NCI-H1105 treated with DMSO at 0.1 percent for 48 hours (cell line): ENCODE measurements at places on chromosomes 13 and 19.

- no peak for DNase-seq
These were observed 257.5 kb downstream of the MZT1 start for GRCh38 chr13:72469906-72470305.

- no peak for DNase-seq
These were observed 94.6 kb downstream of the KL start for GRCh38 chr13:33110713-33111413.

- DNase-seq: no peak
These were observed 22.9 kb downstream of the GARRE1 start for GRCh38 chr19:34277244-34277643.

GRCh38 chr13:31875134-31875533 is 135.8 kb downstream of the RXFP2 start:
- no peak for DNase-seq

GRCh38 chr19:39325778-39326665 is 5.4 kb upstream of the LRFN1 start:
- DNase-seq: no peak

GRCh38 chr13:40530961-40531360 is 135.5 kb downstream of the FOXO1 start:
- DNase-seq: no peak

- peak; percentile 81 for DNase-seq
These were observed 31.2 kb downstream of the GADD45B start for GRCh38 chr19:2507109-2507508.

- DNase-seq: peak; percentile 47
These were observed 4.8 kb downstream of the ISYNA1 start for GRCh38 chr19:18433015-18433691.

DNA sequence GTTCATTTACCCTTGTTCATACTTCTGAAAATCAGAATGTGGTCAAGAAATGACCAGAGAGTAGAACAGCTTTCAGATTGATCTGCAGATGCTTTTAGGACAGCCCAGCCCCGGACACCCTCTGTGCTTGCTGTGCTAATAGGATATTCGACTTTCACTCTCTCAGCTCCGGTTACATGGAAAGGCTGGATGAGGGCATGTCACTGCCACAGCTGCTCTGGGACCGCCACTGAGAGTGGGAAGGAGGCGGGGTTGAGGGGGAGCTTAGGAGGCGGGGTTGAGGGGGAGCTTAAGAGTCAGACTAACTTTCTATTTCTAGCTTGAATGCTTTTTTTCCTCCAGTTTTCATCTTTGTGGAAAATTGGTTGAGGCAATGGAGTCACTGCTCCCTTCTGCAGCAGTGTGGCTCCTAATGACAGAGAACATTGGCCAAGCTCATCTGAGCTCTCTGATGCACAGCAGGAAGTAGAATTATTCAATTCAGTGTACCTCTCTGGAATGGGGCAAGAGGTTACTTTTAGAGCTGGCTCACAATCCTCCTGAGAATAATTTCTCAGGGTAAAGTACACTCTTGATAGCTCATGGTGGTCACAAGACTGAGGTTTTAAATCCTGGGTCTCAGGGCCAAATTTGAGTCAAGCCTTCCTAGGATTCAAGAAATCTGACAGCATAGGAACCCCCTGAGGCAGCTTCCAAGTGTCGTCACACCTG is 74.6 kb upstream of the NPAS1 start:
- no peak for DNase-seq

DNA sequence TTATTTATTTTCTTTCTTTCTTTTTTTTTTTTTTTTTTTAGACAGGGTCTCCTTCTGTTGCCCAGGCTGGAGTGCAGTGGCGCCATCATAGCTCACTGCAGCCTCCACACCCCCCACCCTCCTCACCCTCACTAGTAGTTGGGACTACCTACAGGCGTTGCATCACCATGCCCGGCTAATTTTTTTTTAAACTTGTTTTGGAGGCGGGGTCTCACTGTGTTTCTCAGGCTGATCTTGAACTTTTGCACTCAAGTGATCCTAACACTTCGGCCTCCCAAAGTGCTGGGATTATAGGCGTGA is 33.6 kb downstream of the GJA3 start:
- no peak for DNase-seq

DNA sequence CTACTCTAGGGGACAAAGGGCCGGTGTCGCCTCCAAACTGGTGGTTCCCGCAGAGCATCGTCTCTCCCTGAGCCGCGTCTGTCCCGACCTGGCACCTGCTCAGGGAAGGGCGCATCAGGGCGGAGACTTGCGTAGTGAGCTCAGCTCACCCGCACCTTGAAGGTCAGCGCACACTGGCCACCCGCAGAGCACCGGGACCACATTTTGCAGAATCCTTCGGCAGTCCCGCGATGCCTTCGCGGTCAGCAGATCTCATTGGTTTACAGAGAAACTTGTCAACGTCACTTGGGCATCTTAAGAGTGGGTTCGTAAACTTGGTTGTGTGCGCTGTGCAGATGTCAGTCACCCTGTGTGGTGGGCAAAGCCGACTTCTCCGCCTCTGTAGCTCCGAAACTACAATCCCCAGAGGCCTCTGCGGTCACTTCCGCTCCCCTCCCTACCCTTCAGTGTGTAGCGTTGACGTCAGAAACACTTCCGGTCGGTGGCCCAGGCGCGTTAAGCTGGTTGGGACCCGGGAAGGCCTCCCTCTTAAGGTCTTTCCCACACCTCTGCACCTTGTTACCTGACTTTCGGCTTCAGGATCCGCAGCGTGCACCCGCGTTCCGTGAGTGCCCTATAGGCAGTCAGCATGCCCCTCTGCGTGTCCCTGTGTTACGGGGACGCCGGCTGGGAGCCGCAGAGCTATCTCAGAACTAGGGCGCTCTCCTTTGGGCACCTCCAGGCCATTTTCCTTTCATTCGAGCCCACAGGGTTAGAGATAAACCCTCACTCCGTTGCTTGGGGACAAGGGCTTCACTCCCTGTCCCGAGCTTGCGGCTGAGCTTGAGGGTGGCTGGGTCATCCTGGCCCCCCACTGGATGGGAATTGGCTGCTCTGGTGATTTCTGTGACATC is 36.5 kb upstream of the ZNF527 start:
- peak; percentile 92 for DNase-seq

DNA sequence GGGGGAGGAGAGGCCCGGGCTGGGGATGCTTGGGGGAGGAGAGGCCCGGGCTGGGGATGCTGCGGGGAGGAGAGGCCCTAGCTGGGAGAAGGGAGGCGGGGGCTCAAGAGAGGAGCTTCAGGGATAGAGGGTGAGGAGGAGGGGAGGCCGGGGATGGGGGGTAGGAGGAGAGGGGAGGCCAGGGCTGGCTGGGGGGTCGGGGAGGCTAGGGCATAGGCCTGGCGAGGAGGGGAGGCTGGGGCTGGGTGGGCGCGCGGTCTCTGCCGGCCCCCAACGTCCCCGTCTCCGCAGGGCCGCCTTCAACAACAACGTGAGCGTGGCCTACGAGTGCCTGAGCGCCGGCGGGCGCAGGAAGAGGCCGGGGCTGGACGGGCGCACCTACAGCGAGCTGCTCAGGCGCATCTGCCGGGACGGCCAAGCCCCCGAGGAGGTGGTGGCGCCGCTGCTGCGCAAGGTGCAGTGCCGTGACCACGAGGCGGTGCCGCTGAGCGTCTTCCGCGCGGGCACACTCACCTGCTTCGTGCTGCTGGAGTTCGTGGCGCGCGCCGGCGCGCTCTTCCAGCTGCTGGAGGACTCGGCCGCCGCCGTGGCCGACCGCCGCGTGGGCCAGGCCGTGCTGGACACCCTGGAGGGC is 11.4 kb downstream of the TPGS1 start:
- DNase-seq: no peak

- no peak for DNase-seq
These were observed 10.8 kb downstream of the PAK4 start for GRCh38 chr19:39136225-39136940.

DNA sequence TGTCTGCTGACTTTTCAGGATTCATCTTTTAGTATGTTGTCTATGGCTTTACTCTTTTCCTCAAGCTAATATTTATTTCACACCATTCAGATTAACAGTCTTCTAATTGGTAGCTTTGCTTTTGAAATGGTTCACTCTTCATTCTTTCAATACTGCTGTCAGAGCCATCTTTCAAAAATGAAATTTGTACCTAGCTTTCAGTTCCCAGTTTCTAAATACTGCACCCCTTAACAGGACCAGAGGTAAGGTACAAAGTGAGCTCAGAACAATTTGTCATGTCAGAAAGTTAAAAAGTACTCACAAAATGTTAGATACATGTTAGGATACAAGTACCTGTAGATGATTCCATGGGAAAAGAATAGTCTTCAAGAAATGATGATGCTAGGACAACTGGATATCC is 83.0 kb downstream of the FNDC3A start:
- no peak for DNase-seq

DNA sequence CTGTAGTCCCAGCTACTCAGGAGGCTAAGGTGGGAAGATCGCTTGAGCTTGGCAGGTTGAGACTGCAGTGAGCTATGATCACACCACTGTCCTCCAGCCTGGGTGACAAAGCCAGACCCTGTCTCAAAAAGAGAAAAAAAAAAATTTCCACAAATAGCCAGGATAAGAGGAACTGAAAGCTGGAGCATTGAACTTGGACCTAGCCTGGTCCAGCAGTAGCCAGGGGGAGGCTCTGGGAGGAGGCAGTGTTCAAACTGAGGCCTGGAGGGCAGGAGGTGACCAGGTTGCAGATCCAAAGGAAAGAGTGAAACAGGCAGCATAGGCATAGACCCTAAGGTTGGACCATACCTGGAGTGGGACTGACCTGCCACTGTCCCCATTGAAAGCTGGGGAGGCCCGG is 26.9 kb upstream of the PIK3R2 start:
- no peak for DNase-seq

DNA sequence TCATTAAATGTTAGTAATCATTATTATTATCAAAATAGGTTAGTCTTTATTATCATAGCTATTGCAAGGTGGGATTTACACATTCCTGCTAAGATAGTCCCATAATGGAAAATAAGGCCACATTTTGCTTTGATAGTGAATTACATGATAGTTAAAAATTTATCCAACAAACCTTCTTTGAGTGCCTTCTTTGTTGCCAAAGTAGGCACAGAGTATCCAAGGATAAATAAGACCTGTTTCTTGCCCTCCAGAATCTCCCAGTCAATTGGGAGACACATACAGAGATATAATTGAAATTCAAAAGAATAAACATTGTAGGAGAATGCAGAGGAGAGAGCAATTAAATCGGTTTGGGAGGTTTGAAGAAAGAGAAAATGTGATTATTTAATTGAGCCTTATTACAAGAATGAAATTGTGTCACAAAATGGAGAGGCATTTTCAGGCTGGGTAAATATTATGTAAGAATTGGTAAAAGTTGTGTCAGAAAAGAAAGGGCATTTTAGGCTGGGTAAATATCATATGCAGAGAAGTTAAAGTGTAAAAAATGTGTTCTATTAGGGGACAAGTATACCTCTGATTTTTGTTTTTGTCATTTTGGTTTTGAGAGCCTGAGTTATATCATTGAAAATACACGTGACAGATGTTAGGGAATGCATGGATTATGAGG is 189.3 kb downstream of the POU4F1 start:
- no peak for DNase-seq

- peak; percentile 72 for DNase-seq
These were observed 8.6 kb upstream of the TYK2 start for GRCh38 chr19:10388957-10389356.

GRCh38 chr13:63425131-63425530 is 2009.5 kb upstream of the PCDH20 start:
- no peak for DNase-seq

- no peak for DNase-seq
These were observed 267.6 kb downstream of the PCDH17 start for GRCh38 chr13:57899096-57899495.

DNA sequence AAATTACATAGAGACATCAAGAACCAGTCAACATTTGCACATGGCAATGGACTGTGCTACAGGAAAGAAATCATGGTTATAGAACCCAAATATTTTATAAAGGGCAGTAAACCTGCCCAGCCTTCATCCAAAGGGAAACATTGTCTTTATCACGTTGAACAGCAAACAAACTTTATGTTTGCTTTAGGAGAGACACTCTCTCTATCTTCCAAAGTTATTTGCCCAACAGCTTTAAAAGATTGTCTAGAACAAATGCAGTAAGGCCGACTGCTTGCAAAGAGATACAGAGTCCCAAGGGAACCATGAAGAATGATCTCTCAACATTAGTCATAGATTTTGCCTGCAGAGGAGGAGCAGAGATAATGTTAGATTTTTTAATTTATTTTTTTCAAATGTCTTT is 1323.5 kb upstream of the SLC10A2 start:
- DNase-seq: no peak

DNA sequence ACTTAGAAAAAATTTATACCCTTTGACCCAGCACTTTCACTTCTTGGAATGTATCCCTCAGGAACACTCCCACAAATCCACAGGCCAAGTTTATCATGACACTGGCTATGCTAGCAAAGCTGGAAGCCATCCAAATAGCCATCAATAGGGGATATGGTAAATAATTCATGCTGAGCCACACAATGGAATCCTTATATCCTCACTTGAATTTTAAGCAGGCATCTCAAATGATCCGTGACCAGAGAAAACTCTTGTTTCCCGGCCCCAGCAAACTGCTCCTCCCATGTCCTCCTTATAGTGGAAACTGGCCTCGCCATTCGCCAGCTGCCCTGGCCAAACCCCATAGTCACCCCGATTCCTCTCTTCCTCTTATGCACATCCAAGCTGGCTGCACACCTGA is 37.6 kb downstream of the GRIK5 start:
- peak; percentile 95 for DNase-seq

DNA sequence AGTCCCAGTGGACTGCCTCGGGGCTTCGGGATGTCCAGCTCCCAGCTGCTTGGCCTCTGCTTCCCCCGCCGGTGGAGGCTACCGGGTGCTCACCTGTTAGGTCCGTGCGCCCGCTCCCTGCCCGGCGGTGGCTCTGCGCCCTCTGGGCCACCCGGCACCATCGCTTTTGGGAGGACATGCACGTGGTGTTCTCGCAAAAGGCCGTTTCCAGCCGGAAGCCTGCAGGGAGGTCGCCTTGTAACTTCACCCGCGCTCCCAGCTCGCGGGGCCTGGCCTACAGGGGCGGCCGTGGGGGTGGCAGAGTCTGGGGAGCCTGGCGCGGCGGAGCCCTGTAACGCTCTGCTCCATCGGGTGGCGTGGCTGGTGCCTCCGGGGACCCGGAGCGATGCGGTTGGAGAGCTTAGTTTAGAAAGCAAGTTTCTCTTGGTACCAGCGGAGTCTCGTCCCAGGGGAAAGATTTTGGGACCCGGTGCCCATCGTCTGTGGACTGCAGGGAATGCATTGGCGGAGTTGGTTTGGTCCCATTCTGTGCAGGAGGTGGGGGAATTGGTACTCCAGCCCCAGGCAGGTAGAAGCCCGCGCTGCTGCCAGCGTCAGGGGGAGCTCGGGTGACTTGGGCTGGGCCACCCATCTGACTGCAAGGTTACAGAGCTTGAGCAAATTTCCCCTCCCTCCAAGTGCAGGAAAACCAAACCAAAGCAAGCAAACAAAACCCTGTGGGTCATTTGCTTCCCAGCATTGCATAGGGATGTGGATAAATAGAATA is 673 bp downstream of the SPATA13 start:
- peak; percentile 29 for DNase-seq

GRCh38 chr19:17035842-17036424 is 9.3 kb upstream of the CPAMD8 start:
- DNase-seq: no peak
